ENCODE measurements at places on chromosomes 7 and 10. TPM values are rescaled to one million over a fixed set of nuclear protein-coding genes. Genes with fewer than 3 reads are reported as not detected.

The MBLAC1 gene
- total RNA-seq = 1.9 TPM

The AKR1C3 gene
- total RNA-seq = not detected

The NRAP gene
- not detected for total RNA-seq

The GRID1 gene
- not detected for total RNA-seq

The BEND7 gene
- total RNA-seq = not detected

The ACTL6B gene
- not detected for total RNA-seq

- DNase-seq = no peak
These were observed 57.2 kb upstream of the VIPR2 start for GRCh38 chr7:159201722-159202330.

DNA sequence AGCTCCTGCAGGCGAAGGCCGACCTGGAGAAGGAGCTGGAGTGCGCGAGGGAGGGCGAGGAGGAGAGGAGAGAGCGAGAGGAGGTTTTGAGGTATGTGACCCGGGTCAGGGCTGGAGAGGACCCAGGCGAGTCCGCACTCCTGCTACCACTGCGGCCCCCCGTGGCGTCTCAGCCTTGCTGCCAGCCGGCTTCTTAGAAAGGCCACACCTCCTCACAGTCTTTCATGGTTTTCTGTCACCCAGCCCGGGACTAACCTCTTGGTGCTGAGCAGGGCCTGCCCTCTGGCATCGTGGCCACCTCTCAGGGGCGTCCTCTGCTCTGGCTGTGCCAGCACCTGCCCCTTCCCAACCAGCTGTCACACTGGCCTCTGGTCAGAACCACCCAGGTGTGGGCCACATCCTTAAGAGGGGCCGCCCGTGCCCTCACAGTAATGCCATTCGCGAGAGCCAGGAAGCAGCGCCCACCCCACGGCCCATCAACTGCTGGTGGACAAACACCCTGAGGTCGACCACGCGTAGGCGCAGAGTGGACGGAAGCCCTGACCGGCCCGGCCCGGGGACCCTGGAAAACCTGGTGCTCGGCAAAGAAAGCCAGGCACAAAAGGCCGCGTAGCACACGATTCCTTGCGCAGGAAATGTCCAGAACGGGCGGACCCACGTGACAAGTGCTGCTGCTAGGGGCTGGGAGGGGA lies 34.4 kb downstream of the IQCE start:
- DNase-seq = no peak

- no peak for DNase-seq
These were observed 11.6 kb downstream of the SCART1 start for GRCh38 chr10:133465191-133465949.

- no peak for DNase-seq
These were observed 138.2 kb downstream of the SVIL start for GRCh38 chr10:29496341-29497162.

- no peak for DNase-seq
These were observed 19.1 kb downstream of the DPYSL4 start for GRCh38 chr10:132205650-132206376.

- no peak for DNase-seq
These were observed 33.8 kb upstream of the CUX1 start for GRCh38 chr7:101783381-101784181.

DNA sequence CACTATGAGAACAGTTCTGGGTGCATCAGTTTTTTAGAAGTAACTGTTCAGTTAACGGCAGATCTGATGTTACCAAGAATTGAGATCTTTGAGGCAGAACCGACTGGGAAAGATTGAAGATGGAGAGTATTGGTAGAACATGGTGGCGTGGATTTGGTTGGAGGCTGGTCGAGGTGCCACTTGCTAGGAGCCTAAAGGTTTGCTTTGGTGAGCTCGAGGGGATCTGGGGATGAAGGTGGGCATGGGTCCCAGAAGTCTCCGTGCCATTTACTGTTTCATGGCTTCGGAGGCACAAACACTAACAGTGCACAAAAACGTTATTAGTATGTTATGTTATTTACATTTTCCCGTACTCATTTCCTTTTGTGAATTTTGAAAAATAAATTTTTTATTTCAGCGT lies 81.4 kb downstream of the ADCY1 start:
- no peak for DNase-seq

GRCh38 chr10:99920901-99921300 lies 88.8 kb downstream of the DNMBP start:
- no peak for DNase-seq

- DNase-seq = peak; percentile 68
These were observed 473 bp downstream of the CYP51A1 start for GRCh38 chr7:92133737-92134270.

DNA sequence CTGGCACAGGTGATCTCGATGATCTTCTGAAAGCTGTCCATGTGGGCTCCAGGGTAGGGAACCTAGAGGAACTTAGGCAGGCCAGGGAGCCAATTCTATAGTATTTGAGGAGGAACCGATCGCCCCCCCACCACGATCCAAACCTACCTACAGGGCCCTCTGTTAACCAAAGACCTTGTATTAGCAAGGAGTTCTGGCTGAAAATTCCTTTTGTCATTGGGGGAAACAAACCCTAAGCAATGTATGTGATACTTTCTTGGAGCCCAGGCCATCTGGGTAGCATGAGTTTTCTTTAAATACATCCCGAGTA lies 62.1 kb downstream of the CHN2 start:
- DNase-seq = no peak

DNA sequence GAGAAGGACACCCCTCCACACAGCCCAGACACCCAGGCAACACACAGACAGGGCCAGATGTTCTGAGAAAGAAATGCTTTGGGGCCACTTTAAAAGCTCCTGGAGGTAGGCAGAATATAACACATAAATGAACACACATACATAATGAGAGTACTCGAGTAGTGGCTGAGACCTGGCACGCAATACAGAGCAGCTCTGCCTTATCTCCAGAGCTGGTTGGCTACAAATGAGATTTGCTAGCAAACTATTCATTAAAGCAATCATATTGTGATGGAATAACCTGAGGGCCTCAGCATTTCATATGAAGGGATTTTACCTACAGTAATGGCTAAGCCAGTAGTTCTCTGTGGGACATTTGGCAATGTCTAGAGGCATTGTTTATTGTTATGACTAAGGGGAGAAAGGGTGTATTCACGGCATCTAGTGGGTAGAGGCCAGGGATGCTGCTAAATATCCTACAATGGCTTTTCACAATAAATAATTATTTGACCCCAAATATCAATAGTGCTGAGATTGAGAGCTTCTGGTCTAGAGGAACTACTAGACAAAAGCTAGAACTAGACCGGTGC lies 5.5 kb upstream of the IMPDH1 start:
- DNase-seq = no peak

DNA sequence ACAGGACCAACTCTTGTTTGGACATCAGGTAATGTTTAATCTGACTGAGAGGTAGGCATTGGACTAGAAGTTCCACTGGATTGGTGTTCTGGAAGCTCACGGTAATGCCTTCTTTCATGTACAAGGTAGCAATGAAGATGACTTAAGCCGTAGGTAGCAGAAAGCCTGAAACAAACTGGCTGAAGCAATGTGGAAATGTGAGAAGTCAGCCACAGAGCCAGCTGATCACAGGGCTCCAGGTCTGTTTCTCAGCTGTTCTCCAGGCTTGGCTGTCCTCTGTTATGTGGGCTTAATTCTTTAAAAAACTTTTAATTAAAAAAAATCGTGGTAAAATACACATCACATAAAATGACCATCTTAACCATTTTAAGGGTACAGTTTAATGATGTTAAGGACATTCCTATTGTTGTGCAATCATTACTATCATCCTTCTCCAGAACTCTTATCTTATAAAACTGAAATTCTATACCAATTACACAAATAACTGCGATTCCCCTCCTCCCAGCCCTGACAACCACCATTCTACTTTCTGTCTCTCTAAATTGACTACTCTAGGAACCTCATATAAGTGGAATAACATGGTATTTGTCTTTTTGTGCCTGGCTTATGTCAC lies 101.4 kb upstream of the ZNF32 start:
- DNase-seq = no peak

- DNase-seq = no peak
These were observed 65.1 kb downstream of the MET start for GRCh38 chr7:116736927-116737715.

GRCh38 chr10:74079936-74080590 lies 70.6 kb downstream of the AP3M1 start:
- no peak for DNase-seq
